Activated T-cell treated with anti-CD3 and anti-CD28 coated beads, Interleukin-2, amount 50 U/mL, for 4 hours (primary cell): ENCODE measurements at places on chromosomes 16 and 17. TPM values are rescaled to one million over a fixed set of nuclear protein-coding genes. Genes with fewer than 3 reads are reported as not detected.

DNA sequence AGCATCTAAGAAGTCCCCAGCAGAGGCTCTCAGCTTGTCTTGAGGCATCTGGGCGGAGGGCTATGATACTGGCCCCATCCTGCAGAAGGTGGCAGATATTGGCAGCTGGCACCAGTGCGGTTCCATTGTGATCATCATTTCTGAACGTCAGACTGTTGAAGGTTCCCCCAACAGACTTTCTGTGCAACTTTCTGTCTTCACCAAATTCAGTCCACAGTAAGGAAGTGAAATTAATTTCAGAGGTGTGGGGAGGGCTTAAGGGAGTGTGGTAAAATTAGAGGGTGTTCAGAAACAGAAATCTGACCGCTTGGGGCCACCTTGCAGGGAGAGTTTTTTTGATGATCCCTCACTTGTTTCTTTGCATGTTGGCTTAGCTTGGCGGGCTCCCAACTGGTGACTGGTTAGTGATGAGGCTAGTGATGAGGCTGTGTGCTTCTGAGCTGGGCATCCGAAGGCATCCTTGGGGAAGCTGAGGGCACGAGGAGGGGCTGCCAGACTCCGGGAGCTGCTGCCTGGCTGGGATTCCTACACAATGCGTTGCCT lies at the start of gene CIITA:
CIITA (plus strand) TSS at position 404 of the 543 bp plus-strand sequence; CDS start at position 533, 129 bp downstream.
- DNase-seq = peak; percentile 17

GRCh38 chr17:83026311-83026811 lies 53.0 kb upstream of the METRNL start:
- no peak for DNase-seq

DNA sequence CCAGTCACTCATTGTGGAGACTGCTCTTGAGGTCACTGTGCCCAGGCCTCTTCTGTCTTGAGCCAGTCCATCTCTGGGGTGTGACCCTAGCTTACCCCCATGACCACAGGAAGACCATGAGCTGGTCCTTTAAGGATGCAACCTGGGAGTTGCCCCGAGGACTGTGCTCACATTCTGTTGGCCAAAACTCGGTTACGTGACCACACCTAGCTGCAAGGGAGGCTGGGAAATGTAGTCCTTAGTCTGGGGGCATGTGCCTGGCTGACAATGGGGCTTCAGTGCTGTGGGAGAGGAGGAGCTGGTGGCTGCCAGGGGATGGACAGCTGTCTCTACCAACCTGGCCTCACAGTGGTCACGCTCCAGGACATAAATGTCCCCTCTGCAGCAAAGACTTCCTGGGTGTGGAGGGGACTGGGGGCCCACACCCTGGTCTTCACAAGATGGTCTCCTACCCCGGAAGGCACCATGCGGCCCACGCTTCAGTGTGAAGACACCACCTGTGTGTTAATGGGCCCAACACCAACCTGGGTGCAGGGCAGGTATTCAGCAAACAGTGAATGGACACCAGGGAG lies 55.4 kb downstream of the JPH3 start:
- DNase-seq = no peak

GRCh38 chr16:12235110-12235509 lies 258.6 kb downstream of the SNX29 start:
- no peak for DNase-seq

GRCh38 chr16:17519101-17519955 lies 48.6 kb upstream of the XYLT1 start:
- DNase-seq = no peak

DNA sequence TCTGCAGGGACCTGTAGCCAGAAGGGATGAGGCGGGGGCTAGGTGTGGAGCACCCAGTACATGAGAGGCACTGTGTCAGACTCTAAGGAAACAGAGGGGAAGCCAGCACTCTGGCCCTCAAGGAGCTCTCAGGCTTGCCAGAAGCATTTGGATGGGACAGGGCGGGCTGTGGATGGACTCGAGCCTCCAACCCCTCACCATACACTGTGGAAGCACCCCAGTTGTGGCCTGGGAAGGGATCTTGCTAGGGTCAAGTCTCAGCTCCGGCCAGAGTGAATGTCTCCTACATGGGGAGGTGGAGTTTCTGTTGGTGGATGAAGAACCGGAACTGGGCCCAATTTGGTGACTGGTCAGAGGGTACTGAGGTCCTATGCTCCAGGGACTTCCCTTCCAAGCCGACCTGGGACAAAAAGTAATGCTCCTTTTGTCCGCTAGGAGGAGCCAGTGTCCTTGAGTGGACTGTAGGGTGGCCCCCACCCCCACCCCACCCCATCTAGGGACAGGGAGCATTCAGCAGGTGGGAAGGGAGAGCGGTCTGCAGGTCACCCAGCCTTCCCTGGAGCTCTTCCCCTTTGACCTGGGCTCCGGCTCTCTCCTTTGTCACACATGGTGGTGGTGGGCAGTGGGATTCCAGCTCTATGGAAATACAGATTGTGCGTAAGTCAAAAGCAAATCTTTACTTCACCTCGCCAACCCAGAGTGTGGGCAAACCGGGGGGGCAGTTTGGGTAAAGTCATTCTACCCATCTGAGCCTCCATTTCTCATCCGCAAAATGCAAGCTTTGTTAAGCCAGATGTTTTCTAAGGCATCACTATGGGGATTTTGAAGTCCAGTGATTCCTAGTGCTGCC lies 20.4 kb upstream of the PHB1 start:
- DNase-seq = peak; percentile 30

DNA sequence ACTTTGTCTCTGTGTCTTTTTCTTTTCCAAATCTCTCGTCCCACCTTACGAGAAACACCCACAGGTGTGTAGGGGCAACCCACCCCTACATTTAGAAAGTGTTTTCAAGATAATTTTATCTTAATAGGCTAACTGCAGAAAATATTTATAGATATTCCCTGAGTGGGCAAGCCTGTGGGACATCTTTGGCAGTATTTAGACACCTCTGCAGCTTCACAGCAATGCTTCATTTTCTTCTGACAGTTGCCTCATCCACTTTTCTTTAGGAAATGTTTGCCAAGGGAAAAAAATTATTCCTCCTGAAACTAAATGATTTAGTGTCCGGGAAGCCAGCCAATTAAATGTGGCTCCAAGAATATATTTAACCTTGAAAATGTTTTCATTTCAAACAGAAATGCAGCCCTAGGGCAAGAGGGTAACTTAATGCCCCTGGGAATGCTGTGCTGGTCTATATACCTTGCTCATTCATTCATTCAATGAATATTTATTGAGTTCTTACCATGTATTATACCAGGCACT lies 290.4 kb downstream of the ABCC12 start:
- DNase-seq = no peak

DNA sequence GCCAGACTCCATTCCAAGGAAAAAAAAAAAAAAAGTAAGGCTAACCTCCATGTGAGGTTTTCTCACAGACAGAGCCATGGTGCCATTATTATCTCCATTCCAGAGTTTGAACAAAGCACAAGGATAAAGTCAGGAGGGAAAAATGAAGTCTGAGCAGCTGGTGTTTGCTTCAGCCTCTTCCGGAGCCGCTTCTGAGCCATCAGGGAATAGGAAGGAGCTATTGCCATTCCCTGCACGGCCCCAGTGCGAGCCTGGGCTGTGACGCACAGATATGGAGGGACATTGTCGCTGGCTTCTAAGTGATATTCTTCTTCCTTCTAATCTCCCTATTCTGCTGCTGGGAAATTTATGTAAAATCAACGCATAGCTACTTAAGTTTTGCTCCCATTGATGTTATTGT lies 69.5 kb upstream of the PIRT start:
- no peak for DNase-seq

- no peak for DNase-seq
Observed at GRCh38 chr16:24626256-24626655, 86.9 kb downstream of the RBBP6 start.

GRCh38 chr16:64092271-64092670 lies 1029.6 kb downstream of the CDH11 start:
- DNase-seq = no peak

DNA sequence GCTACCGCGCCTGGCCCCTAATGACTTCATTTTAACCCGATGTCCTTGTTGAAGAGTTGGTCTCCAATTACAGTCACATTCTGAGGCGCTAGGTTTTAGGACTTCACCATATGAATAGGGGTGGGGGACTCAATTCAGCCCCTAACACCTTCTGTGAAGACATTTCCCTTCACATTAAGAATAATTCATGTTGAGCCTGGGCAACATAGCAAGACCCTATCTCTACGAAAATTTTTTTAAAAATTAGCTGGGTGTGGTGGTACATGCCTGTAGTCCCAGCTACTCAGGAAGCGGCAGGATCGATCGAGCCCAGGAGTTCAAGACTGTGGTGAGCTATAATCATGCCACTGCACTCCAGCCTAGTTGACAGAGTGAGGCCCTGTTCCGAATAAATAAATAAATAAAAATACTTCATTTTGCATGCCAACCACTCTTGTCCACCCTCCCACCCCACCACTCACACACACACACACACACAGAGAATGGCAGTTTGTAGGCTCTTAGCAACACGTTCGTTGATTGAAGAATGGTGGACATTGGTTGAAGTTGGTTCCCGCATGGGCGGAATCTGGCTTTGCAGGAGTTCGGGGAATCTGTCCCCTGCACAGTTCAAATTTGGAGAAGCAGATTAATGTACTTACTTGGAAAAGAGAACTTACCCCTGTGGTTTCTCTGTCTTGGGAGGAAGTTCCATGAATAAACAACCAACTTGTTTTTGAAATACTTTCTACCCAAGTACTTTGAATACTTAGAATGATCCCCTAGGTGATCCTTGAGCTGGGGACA lies 27.8 kb upstream of the TVP23A start:
- DNase-seq = no peak

DNA sequence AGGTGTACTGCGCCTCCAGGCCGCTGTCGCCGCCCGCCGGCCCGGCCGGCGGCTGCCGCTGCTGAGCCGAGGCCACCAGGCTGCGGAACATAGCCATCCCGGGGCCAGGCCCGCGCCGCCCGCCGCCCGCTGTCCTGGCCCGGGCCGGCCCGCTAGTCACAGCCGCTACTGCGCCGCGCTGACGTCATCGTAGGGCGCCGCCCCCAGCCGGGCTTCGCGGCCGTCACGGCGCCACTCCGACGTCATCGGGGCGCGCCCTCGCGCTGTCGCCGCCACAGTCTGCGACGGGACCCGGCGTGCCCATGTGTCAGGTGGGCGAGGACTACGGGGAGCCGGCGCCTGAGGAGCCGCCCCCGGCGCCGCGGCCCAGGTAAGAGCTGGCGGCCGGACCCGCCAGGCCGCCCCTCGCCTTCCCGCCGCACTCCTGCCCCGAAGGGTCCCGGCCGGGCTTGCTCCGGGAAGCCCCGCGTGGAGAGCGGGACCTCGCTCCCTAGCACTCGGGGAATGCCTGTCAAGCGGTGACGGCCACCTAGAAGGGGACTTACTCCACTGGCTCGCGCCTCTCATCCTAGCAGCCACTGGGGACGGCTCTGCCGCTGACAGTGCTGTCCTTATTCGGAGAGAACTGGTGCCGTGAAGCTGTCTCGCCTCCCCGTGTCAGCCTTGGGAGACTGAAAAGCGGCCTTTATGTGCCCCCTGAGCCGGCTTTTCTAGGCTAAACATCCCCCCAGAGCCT lies at the start of the genes CTU2 and RNF166:
CTU2 (plus strand) TSS at position 275 of the 736 bp plus-strand sequence; CDS start at position 303, 28 bp downstream.
RNF166 (minus strand) TSS at position 180 of the 736 bp plus-strand sequence; CDS start at position 97, 83 bp downstream.
- peak; percentile 93 for DNase-seq

DNA sequence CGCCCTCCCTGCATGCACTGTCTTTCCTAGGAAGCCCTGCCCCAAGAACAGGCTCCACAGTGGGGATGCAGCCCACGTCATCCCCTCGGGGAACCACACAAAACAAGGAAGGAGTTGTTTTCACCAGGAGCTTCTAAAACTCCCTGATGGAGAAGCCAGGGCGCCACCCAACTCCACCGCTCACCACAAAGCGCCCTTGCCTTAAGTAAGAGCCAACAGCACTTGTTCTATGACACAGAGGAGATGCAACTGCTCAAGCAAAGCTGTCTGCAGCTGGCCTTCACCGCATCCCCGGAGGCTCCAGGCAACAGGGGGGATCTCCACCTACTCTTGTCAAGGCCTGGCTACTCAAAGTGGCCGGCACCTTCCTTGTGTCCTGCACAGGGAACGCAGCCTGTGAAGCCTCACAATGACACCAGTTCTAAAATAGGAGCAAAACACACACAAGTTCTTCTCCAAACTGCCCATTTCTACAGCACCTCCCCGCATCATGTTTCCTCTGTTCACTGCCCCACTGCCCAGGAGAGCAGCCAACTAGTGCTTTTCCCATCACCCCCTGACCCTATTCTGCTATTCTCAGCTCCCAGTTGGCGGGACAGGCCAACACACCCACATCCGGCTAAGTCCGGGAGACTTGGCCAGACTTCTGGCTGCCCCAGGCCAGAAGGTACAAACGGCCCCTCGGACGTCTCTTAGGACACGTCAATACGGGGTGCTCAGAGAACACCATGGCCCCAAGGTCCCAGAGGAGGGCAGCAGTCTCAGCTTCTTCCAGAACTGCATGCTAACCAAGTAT lies 24.2 kb downstream of the MPG start:
- DNase-seq = no peak

DNA sequence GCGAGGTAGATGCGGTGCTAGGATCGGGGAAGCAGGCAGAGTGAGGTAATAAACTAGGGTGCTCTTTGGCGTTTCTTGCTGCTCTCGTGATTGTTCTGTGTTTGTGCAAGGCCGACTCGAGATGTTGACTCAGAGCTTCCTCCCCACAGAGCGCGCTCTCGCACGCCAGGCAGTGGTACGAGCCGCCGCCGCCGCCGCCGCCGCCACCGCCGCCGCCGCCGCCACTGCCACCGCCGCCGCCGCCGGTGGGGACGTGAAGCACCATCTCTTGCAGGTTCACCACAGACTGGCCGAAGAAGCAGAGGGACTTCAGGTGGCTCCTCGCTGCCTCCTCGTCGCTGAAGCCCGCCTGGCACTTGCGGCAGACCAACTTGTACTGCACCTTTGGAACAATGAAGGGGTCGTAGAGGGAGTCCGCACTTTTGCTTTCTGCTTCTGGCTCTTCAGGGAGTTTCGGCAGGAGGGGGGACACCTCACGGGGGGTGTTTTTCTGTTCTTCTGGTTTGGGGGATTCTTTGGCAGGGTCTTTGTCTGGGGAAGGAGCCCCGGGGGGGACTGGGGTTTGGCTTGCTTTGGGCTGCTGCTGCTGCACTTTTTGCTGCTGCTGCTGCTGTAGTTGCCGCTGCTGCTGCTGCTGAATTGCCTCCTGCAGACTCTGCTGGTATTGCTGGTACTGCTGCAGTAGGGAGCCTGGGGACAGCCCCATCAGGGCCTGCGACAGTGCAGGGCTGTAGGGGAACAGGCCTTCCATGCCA lies 260.2 kb downstream of the ZFHX3 start:
- peak; percentile 40 for DNase-seq

GRCh38 chr17:9643611-9644010 lies 1.7 kb upstream of the USP43 start:
- no peak for DNase-seq

DNA sequence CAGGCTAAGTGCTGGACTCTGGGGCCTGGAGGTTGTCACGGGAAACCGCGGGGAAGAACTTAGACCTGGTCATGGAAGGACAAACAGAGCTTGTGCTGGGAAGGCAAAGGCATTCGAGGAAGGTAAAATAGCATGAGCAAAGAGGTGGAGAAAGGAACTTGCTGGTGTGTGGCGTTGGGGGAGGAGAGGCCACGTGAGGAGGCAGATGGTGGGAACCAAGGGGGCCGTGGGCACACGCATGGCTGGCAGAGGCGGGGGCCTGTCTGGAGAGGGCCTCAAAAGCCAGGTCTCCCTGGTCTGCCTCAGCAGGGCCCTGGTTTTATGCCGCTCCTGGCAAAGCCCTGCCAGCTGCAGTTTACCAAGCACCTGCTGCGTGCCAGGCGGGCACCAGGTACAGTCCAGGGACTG lies 15.3 kb downstream of the CORO7 start:
- DNase-seq = no peak

- no peak for DNase-seq
Observed at GRCh38 chr16:30104492-30104891, 8.5 kb upstream of the YPEL3 start.

TPSG1 gene
- total RNA-seq = not detected

DOC2B gene
- 0.13 TPM for total RNA-seq

SULT1A4 gene
- total RNA-seq = 0.57 TPM
